CD8-positive, alpha-beta T cell (primary cell): ENCODE measurements at places on chromosomes 1 and 21.

DNA sequence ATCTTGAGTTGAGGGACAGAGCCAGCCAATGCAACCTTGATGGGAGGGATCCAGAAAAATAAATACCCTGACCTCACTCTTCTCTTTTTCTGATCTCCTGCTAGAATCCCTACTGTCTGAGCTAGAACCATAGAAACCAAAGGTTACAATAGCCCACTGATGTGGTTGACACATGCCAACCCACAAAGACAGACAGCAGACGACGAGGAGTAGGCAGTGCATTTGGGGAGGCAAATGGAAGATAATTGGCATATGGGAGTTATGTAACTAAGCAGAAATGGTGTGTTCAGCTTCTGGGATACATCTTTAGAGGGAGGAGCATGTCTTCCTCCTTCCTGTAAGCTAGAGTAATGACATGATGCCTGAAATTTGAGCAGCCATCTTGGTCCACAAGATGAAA is 171.7 kb upstream of the FGGY start:
- DNase-seq, result peak; percentile 48

DNA sequence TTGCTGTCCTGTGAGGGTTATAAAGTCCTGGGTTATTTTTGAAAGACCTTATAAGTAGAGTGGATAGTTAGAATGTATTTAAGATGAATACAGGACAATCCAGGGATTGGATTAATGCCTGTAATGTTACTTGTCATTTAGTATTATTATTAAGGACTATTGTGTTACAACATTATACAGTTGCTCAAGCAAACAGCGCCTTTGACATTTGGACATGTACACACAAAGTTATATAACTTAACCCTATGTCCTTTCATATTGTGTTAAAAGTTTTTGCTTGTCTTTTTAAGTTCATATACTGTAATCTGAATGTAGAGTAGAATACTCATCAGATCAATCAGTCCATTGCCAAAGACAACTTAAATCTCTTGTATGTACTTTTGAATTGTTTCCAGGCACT is 2.0 kb downstream of the PRKAA2 start:
- DNase-seq, result no peak

DNA sequence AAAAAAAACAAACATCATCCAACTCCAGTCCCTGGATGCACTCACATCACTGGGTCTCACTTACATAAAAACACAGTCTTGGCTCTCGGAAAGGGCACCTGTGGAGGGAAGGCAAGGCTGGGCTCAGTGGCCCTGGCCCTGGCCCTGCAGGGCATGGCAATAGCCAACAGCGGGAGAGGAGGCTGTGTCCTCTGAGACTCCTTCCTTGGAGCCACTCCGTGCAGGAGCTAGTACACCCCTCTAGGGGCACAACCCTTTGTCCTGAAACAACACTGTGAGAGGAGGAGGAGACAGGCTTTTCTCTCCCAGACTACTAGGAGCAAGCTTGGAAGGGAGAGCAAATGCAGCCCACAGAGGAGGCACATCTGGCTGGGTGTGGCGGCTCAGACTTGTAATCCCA is 28.0 kb downstream of the URB1 start:
- DNase-seq, result no peak

- DNase-seq, result no peak
Observed at GRCh38 chr1:197619008-197619640, 156.2 kb downstream of the DENND1B start.

- DNase-seq, result no peak
Observed at GRCh38 chr1:192763243-192763642, 45.6 kb upstream of the RGS2 start.

- DNase-seq, result no peak
Observed at GRCh38 chr21:43731891-43732711, 13.2 kb downstream of the PDXK start.

GRCh38 chr1:54047384-54048305 is 5.4 kb downstream of the TMEM59 start:
- DNase-seq, result no peak

- no peak for DNase-seq
Observed at GRCh38 chr1:152783095-152783494, 3.0 kb upstream of the LCE1E start.

- no peak for DNase-seq
Observed at GRCh38 chr1:223123011-223123610, 19.9 kb downstream of the TLR5 start.

DNA sequence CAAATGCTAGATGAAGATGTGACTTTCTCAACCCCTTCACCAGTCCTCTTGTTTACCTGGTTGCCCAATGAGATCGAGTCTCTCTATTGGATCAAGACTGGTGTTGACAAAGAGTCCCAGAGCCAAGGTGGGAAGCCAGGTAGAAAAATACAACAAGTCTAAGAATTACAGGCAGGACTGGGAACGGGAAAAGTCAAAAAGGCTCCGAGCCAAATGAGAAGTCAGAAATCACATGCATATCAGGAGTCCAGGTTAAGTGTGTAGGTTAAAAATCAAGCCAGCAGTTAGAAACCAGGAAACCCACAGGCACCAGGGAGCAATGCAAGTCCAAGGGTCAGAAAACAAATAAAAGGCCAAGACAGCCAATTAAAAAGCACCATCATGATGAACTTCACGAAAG is 27.4 kb upstream of the DUSP23 start:
- DNase-seq, result no peak

GRCh38 chr1:167924102-167924501 is 10.2 kb upstream of the ADCY10 start:
- DNase-seq, result no peak

- DNase-seq, result peak; percentile 72
Observed at GRCh38 chr1:206736878-206737728, 33.5 kb upstream of the IL19 start.

DNA sequence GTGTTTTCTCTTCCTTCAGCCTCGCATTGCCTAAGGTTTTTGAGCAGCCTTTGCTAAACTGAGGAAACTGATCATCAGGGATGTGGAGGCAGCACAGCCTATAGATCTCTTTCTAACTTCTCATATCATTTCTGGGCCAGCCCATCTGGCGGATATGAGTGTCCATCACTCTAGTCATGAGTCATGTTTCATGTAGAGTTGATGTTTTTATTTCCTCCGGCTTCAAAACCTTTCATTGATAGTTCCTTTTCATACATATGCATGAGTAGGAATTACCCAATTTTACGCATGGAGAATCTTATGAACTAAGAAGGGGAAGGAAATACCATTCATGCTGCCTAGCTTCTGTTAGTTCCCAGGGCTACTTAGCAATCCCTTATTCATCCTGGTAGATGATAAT is 66.3 kb downstream of the SPATA46 start:
- DNase-seq, result no peak

GRCh38 chr1:235408503-235408960 is 41.3 kb downstream of the TBCE start:
- no peak for DNase-seq

DNA sequence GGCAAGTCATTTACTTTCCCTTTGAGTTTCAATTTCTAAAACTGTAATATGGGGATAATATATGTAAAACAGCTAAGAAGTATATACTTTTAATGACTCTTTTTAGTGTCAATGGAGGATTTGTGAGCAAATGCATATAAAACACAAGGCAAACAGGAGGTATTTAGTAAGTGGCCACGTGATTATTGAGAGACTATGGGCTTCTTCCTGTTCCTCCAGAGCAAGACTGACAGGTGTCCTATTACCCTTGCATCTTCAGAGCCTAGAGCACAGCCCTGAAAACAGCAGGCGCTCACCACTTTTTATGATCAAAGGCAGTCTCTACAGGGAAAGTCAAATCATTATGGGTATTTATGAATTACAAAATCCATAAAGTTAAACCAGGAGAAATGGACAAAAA is 941 bp upstream of the ROR1 start:
- no peak for DNase-seq

GRCh38 chr1:211739671-211740411 is 64.4 kb upstream of the NEK2 start:
- DNase-seq, result no peak

- DNase-seq, result no peak
Observed at GRCh38 chr1:234691567-234691966, 81.6 kb upstream of the IRF2BP2 start.

GRCh38 chr1:234241941-234242490 is 131.2 kb upstream of the COA6 start:
- no peak for DNase-seq

DNA sequence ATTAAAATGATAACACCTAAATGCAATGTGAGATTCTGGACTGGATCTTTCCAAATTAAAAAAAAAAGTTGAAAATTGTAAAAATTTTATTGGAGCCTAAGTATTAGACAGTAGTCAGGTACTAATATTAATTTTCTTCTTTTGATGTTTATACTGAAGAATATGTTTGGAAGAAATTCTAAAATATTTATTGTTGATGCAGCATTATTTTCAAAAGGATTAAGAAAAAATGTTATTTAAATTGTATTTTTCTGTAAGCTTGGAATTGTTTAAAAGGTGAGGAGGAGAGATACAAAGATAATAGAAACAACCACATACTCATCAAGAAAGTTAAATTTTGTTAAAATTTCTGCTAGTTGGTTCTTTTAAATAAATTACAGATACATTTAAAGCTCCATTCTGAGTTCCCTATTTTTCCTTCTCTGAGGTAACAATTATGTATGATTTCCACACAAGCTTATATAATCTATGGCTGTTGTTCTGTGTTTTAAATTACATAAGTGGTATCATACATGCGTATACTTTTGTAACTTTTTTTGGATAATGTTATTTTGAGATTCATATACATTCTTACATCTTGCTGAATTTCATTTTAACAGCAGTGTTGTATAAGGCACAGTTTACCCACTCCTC is 180.3 kb upstream of the RGS18 start:
- no peak for DNase-seq

GRCh38 chr21:45076245-45076711 is 1.9 kb downstream of the ADARB1 start:
- DNase-seq, result no peak

- no peak for DNase-seq
Observed at GRCh38 chr1:45002650-45003645, 8.2 kb downstream of the HECTD3 start.

GRCh38 chr1:84365225-84366221 is 32.8 kb upstream of the DNASE2B start:
- DNase-seq, result peak; percentile 13

DNA sequence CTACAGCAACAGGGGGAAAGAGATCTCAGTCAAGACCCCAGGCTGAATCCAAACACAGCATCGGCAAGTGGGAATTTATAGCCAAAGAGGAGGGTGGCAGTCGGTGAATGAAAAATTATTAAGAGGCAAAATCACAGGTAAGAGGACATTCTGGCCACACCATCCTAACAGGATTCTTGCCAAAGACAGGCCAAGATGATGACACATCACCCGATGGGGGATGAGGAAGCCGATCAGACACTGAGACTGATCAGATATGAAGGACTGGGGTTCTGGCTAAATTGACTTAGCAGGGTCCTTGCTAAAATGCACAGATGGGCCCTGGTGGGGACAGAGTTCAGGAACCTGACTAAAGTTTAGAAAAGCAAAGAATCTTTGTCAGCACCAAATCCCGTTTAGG is 402.2 kb downstream of the SMYD3 start:
- no peak for DNase-seq

GRCh38 chr1:203990118-203990517 is 82.8 kb upstream of the SOX13 start:
- no peak for DNase-seq

DNA sequence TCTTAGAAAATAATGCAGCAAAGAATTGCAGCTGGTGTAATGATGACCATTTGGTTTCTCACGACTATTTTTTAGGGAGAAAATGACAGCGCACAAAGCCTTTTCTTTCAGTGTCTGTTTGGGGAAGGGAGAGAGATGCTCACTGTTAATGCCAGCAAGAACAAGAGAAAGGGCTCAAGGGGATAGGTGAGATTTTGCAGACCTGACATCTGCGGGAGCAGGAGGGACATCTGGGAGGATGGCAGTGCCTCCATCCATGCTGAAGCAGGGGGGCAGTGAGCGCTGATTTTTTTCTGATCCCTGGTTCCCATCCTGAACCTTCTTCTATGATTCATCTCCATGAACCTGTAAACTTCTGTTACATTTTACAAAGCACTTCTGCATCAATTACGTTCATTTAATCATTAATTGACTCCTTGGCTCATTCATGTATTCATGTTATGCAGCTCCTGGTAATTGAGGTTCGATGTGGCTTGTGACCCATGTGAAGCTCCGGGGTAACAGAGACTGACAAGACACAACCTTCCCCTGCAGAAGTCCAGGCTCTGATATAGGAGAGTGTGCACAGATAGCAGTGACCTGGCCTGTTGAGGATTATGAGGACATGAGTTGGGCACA is 595.3 kb downstream of the PTPRU start:
- no peak for DNase-seq

DNA sequence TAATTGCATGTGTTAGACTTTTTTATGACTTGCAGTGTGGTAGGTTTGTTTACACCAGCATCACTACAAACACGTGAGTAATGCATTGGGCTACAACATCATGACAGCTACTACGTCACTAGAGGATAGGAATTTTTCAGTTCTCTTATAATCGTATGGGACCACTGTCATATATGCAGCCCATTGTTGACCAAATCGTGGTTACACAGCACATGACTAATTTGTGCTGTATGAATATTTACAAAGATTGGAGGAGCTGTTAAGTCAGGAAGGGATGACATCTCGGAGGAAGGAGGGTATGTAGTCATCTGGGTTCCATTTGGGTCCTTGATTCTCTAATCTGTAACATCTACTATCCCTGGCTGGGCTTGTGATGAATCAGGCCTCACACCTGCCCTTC is 270.9 kb downstream of the TNR start:
- DNase-seq, result no peak

- DNase-seq, result no peak
Observed at GRCh38 chr21:38646213-38646837, 148.0 kb upstream of the ERG start.

GRCh38 chr1:17909634-17910033 is 154.5 kb downstream of the ACTL8 start:
- DNase-seq, result no peak

- no peak for DNase-seq
Observed at GRCh38 chr1:53498555-53499131, 39.4 kb downstream of the DMRTB1 start.

- no peak for DNase-seq
Observed at GRCh38 chr1:68326481-68326880, 94.2 kb upstream of the WLS start.
